NCI-H187 treated with DMSO at 0.1 percent for 48 hours (cell line): ENCODE measurements at places on chromosomes 11 and 22.

DNA sequence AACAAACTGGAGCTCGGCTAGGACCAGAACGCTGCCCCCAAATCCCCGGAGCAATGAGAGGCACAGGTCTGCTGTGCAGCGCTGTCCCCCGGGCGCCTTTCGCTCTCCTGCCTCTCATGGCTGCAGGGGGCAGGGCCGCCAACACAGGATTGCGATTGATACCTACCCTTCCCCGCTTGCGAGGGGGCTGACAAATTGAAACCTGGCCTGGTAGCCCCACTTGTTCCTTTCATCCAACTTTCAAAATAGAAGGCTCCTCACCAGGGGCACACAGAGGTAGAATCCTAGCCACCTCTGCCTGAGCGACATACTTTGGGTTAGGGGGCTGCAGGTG, 642 bp upstream of the CASTOR1 start:
- DNase-seq: no peak

GRCh38 chr22:29090039-29090438, 17.2 kb downstream of the KREMEN1 start:
- no peak for DNase-seq

- DNase-seq: no peak
Observed at GRCh38 chr11:119317592-119318239, 786 bp upstream of the MCAM start.

GRCh38 chr11:111557425-111558111, 17.0 kb downstream of the LAYN start:
- DNase-seq: no peak

DNA sequence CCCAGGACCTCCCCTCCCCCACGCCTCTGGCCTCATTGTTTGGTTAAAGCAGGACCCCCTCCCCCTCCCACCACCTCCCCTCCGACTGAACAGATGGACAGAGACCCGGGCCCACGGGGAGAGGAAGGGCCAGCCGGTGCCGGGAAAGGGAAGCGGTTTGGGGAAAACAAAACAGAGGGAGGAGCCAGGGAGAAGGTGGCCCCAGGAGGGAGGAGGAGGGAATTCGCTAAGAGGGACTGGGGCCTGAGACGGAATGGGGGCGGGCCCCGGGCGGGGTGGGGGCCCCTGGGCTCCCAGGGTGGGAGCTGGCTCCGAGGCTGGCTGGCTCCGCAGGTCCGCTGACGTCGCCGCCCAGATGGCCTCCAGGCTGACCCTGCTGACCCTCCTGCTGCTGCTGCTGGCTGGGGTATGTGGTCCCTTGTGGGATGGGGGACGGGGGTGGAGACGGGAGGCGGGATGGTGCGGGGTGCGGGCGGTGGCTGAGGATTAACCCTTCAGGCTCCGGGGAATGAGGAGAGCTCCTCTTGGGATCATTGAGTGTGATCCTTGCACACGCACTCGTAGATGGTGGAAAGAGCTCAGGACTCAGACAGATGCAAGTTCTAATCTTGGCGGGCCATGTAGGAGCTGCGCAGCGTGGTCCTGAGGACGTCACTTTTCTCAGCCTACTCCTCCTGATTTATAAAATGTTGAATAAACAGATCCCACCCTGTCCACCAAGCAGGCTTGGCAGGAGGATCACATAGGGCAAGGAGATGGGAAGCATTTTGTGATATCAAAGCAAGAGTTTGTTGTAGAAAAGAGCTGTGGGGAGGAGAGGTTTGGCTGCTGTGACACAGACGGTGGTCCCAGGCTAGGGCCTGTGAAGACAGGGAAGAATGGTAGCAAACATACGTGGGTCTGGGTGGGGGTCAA, 688 bp downstream of the SERPING1 start:
- no peak for DNase-seq

DNA sequence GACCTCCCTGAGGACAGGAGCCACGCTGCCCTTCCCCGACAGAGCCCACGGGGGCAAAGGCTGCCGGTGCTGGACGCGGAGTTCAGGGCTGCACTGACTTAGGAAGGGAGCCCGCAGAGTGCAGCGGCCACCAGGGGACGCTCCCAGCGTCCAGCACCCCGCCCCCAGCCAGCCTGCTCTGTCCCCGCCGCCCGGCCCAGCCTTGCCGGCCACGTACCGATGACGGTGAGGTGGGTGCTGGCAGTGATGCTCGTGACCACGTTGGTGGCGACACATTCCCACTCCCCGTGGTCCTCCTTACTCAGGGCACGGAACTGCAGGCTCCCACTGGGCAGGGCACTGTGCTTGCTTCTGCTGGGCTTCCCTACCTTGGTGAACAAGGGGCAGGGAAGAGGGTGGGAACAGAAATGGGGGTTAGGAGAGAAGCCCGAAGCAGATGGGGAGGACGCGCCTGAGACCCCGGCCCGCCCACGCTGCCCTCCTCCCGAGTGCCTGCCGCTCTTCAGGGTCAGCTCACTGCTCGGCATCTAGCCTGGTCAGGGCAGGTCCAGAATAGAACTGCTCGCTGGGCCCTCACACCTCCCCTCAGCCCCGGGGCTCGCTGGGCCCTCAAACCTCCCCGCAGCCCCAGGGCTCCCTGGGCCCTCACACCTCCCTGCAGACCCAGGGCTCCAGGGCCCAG, 25.9 kb downstream of the IGSF9B start:
- no peak for DNase-seq

- DNase-seq: no peak
Observed at GRCh38 chr22:21014726-21015465, at the start of gene P2RX6. TSS of gene P2RX6 (plus strand) at chr22:21015165. CDS start at chr22:21015175, 10 bp downstream.

DNA sequence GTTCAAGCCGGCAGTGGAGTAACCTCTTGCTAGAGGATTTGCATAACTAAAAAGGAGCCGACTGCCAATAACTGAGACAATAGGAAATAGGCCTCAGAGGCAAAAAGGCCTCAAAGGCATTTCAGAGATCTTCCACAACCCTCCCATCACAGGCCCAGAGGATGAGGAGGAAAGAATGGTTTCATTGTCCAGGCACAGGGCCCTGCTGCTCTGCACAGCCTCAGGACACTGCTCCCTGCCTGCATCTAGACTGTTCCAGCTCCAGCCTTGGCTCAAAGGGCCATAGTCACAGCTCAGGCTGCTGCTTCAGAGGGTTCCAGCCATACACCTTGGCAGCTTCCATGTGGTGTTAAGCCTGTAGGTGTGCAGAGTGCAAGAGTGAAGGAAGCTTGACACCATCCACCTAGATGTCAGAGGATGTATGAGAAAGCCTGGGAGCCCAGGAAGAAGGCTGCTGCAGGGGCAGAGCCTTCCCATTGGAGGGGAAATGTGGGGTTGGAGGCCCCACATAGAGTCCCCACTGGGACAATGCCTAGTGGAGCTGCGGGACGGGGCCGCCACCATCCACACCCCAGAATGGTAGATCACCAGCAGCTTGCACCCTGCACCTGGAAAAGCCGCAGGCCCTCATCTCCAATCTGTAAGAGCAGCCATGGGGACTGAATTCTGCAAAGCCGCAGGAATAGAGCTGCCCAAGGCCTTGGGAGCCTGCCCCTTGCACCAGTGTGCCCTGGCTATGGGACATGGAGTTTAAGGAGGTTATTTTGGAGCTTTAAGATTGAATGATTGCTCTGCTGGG, 8.2 kb upstream of the LRP5 start:
- no peak for DNase-seq

GRCh38 chr11:28999620-29000019, 891.4 kb downstream of the METTL15 start:
- no peak for DNase-seq

GRCh38 chr22:43880541-43880991, 11.2 kb downstream of the PNPLA5 start:
- no peak for DNase-seq

DNA sequence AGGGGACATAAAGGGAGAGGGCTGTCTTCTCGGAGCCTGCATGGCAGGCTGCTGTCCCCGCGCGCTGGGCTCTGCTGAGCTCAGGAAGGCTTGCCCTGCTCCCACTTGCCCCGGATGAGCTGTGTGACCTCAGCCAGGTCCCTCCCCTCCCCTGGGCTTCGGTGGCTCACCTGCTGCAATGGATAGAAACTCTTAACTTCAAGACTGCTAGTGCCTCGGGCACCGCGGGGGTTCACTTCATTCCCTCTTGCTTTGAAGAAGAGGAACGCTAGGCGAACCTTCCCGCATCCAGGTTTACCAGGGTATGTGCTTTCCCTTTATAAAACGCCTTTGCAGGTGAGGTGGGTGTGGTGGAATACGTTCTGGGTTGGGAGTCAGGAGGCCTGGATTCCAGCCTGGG, 115.0 kb downstream of the PHF21B start:
- no peak for DNase-seq

DNA sequence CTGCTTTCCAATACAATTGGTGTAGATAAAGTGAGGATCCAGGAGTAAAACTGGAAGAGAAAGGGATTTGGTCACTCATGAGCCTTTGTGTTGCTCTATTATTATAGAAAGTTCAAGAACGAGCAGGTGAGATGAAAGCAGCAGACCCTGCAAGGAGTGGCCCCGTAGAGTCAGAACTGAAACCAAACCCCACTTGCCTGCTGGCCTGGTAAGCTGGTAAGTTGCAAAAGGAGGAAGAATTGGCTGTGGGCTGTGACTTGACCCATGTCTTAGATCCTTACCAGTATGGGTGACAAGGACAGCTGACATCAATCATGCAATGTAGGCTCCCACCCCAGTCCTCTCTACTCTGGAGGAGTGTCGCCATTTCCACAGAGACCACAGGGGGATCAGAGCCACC, 201.3 kb downstream of the OPCML start:
- no peak for DNase-seq

DNA sequence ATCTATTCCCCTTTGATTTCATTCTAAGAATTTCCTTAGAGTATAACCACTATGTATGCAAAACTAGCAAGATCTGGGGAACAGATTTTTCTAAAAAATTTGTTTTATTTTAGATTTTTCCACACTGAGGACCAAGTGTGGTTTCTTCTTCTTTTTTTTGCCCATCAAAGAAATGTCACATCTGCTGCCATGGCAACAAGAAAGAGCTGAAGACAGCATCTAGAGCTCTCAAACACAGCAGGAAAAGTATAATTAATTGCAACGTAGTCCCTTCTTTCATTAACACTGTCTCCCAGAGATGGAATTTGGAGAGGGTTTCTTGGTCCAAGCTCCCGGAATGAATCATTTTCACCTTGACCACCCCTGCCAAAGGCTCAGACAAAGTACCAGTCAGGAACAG, 256.7 kb upstream of the CCDC90B start:
- DNase-seq: no peak

GRCh38 chr11:12743834-12744449, 69.7 kb downstream of the TEAD1 start:
- no peak for DNase-seq

DNA sequence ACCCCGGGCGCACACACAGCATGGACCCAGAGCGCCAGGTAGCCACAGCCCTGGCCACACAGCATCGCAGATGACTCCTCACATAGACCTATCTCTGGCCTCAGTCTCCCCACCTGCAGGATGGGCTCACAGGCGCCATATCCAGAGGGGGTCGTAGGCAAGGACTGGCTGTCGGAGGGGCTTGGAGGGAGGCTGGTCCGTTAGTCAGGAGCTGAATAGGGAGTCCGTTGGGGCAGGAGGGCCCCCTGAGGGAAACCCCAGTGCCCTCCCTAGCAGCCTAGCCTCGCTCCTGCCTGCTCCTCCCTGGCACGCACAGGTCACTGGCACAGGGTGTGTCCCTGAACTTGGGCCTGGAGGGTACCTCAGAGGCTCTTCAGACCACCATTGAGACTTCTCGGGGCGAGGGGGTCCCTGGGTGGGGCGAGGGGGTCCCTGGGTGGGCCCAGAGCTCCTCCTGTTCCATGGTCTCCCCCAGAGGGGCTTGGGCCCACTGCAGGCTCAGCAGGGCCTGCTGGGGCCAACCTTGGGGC, 2.0 kb downstream of the PLXNB2 start:
- no peak for DNase-seq

- no peak for DNase-seq
Observed at GRCh38 chr11:65078151-65078550, 5.7 kb downstream of the CDCA5 start.

GRCh38 chr11:132062031-132062430, 691.6 kb downstream of the NTM start:
- DNase-seq: no peak

DNA sequence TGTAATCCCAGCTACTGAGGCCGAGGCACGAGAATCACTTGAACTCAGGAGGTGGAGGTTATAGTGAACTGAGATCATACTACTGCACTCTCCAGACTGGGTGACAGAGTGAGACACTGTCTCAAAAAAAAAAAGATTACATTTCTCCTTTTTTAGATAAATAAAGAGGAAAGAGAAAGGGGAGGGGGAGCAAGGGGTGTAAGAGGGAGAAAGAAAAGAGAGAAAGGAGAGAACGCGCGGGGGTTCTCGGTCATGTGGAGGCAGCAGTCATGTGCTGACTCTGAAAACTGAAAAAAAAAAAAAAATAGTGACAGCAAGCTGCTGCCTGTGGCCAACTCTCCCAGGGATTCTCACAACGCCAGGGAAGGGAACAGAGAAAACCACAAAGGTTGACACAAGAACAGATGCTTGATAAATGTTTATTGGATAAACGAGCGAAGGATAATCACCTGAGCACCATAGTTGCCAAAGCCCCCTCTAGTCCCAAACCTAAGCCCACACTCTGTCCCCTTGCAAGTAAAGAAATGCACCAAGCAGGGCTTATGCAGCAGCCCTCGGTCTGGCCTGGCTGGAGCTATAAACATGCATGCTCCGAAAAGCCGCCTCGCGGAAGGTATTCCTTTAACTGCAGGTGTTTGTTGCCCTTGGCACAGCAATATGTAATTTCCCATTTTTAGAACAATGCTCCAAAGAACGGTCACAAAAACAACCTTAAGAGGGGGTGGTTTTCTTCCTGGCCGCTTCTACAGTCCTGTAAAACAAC, 14.5 kb downstream of the SCGB1A1 start:
- no peak for DNase-seq

- no peak for DNase-seq
Observed at GRCh38 chr11:12769834-12770345, 95.7 kb downstream of the TEAD1 start.

- DNase-seq: no peak
Observed at GRCh38 chr11:35563484-35564244, 38.2 kb upstream of the PAMR1 start.

- no peak for DNase-seq
Observed at GRCh38 chr11:2537896-2538724, 93.3 kb downstream of the KCNQ1 start.

- DNase-seq: no peak
Observed at GRCh38 chr11:26951809-26952515, 42.0 kb upstream of the FIBIN start.

DNA sequence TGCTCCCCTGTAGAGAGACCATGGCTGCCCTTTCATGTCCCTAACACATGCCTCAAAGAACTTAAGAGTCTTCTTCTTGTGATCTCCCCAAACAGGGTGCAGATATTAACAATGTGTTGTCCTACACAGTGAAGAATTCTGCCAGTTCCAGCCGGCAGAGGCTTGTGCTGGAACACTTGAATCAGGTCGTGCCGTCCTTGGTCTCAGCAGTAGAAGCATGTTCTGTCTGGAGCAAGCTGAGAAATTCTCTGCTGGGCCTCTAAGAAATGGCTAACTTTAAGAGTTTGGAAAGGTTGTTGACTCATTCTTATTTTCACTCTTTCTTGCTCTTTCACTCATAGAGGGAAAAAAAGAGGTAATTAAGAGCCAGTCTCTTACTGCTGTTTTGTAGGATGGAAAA, 71.1 kb upstream of the SLC25A18 start:
- DNase-seq: no peak
